ENCODE measurements at places on chromosomes 2 and 18.

DNA sequence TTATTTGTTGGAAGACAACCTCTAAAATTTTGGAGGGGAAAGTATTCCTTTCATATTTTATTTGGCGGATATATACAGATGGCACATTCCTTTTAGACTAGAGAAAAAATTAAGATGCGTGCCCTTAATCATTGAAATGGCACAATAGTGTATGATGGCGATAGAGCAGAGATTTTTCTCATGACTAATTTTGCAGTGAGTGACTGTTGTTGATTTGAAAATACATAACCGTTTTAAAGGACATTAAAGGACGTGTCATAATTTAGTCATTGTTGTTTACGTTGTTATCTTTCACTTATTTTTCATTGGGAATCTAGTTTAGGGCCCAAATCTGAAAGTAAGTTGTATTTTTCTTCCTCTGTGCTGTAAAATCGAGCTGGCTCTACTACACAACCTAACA is 61.7 kb downstream of the CERS6 start:
- no peak for DNase-seq

- DNase-seq, result no peak
Observed at GRCh38 chr2:158519481-158519880, 62.7 kb downstream of the PKP4 start.

GRCh38 chr18:70135604-70136003 is 69.9 kb downstream of the RTTN start:
- DNase-seq, result no peak

DNA sequence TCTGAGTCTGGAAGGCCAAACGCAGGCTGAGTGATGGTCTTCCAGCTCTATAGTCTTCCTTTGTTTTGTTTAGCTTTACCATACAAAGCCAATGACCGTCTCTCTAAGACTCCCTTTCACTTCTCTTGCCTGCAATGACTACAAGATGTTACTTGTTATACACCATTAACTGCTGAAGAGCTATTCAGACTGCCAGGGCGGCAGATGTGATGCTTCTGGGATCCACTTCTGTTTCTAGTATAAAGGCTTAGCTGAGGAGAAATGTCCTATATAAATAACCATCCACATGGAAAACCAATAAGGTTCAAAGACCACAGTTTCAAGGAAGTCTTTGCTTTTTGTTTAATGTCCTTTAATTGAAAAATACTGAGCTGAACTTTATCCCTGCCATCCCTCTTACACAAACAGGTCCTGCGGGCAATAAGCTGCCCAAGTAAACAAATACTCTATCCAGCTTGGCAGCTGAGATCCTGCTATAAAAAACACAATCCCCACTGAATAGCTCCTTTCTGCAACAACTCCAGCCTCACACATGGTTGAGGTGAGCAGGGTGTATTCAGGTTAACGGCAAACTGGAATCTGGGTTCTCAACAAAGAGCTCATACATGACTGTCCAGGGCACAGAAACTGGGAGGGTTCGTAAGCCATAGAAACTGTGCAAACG is 124.6 kb downstream of the VIT start:
- DNase-seq, result no peak

DNA sequence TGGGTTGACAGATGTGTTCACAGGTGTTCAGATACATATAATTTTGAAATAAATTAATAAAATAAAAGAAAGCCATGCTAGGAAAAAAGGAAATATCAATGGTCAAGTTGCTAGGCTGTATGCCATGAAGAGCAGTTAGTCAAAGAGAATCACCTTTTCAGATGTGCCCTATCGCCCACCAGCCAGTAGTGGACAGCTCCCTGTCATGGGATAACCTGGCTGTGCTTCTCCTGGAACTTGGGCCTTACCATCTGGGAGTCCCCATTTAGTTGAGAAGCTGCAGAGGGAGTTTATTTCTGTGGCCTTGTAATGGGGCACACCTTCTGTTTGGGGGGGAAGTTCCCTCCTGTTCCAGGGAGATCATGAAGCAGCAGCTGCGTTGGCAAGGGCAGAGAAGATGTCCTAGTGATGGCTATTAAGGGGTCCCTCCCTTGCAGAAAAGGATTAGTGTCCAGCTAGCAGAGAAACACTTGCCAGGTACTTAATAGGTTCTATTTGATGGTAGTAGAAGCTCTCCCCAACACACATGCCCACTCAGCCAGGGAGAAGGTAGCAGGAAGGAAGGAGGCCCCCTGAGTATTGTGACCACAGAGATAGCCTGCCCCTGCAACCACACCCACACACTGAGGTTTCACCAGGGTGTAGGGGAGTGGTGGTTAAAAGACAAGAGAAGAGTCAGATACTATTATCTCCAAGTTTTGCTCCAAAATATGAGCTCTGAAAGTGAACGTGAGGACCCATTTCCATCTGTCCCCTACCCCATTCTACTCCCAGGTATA is 117.7 kb downstream of the B3GNT2 start:
- no peak for DNase-seq

DNA sequence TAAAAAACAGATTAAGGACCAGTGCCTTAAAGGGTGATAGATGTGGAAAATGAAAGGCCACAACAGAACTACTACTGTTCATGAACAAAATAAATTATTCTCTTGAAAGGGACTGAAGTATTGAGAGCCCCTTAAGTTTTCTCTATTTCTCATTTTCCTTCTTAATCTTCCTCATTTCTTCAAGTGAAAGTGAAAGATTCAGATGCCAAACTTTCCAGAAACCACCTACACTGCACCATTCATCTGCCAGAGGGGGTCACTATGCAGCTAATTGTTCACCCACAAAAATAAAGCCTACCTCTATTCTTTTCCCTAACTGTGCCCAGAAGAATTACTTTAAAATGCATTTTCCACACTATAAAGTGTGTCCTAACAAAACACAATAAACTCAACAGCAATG is 140.1 kb downstream of the NR4A2 start:
- no peak for DNase-seq

DNA sequence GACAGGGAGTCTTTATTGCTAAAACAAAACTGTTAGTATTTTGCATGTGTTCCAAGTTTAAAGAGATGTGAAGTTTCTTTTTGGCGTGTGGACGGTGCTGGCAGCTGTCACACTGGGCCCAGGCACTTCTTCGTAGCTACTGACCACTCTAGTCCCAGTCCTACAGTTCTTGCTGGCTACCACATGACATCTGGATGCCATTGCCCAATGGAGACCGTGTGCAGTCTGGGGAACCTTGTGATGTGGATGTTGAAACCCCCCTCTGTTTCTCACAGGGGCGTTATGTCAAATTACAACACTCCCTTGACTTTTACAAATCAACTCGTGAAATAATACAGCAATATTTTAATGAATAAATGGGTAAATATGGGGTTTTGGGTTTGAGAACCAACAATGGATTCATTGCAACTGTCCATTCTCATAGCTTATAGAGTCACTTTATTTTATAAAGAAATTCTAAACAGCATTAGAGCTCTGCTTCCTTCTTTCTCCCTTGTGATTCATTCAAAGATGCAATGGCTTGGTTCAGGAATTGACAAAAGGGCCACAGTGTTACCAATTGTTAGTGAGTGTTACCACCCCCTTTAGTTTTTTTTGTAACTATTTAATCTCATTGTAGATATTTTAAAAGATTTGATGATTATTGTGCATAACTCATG is 1.2 kb downstream of the GPD2 start:
- no peak for DNase-seq

- DNase-seq, result no peak
Observed at GRCh38 chr2:161077367-161078210, 82.6 kb upstream of the TANK start.

DNA sequence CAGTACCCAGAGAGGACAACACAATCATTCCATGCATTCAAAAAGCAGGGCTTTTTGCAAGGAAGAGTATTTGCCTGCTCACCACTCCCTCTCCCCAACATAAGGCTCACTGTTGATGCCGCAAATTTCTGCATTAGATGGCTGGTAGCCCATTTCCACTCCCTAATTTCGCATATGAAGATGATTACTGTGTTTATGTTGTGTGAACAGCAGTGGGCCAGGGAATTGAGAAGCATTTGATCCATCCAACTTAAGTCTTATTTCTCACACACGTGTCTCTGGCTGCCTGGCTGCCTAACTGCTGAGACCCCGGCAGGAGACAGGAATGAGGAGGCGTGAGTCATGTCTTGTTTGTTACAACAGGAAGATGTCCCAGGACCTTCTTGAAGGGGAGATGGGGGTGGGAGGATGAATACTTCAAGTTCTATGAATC is 294.1 kb downstream of the ALK start:
- no peak for DNase-seq

- no peak for DNase-seq
Observed at GRCh38 chr2:208036357-208036756, 11.0 kb upstream of the PLEKHM3 start.

GRCh38 chr2:197211881-197212342 is 98.7 kb downstream of the ANKRD44 start:
- no peak for DNase-seq

DNA sequence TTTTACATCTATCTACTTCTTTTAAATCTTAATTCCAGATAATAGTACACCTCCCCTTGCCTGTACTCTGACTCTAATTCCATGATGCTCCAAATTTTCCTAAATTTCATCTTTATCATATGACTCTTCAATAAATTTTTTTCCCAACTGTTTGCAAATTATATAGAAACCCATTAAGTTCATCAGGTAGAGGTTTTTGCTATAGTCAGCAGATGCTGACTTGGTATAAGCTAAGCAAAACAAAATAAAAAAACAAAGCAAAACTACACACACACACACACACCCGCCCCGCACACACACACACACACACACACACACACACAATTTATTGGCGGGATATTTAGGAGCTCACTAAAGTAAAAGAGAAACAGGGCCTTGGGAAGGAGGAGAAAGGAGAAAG is 1047.8 kb upstream of the FAM98A start:
- DNase-seq, result no peak

DNA sequence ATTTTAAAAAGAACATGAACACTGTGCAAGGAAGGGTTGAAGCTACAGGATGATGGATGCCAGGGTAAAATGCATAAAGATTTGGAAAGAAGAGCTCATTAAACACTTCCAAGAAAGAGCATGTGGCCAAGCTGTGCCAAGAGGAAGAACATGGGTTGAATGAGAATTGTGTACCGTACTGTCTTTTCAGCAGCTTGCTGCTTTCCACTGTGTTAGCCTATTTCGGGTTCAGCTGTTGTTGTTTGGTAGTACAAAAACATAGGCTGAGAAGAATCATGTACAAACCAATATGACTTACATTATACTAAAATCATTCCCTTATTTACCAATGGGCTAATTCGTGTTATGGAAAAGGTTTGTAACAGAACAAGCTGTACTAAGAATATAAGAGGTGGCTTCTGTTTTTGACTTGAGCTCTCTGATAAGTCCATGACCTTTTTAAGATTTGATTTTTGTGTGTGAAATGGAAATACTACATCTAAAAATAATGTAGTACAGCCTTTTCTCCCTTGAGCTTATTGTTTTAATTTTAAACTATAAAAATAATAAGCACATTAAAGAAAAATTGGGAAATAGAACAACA is 188.3 kb upstream of the STON1 start:
- DNase-seq, result no peak

DNA sequence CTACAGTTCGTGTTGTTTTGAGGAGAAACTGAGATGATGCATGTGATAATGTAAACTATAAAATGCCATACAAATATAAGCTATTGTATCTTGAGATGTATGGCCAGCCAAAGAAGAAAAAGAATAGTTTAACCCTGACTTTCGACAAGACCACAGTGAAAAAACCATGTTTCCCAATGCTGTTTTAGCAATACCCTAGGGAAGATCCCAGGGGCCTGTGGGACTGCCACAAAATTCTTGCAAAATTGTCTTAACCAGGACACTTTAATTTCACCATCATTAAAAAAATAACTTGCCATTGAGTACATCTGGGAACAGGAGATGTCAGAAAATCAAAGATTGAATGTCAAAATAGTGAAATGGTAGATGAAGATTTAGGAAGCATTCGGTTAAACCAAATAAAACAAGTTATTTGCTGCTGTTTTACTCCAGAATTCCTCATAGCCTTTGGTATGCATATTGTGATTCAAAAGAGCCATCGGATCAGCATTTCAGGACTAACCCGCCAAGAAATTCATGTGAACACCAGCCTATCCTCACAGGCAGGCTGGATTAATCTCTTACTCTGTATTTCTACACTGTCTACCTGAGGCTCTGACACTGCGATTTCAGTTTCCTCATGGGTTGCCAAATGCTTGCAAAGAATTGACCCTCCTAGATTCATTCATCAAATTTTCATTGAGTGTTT is 49.0 kb upstream of the SP3 start:
- DNase-seq, result no peak

GRCh38 chr18:64713284-64713683 is 564.4 kb upstream of the LINC00305 start:
- DNase-seq, result no peak

DNA sequence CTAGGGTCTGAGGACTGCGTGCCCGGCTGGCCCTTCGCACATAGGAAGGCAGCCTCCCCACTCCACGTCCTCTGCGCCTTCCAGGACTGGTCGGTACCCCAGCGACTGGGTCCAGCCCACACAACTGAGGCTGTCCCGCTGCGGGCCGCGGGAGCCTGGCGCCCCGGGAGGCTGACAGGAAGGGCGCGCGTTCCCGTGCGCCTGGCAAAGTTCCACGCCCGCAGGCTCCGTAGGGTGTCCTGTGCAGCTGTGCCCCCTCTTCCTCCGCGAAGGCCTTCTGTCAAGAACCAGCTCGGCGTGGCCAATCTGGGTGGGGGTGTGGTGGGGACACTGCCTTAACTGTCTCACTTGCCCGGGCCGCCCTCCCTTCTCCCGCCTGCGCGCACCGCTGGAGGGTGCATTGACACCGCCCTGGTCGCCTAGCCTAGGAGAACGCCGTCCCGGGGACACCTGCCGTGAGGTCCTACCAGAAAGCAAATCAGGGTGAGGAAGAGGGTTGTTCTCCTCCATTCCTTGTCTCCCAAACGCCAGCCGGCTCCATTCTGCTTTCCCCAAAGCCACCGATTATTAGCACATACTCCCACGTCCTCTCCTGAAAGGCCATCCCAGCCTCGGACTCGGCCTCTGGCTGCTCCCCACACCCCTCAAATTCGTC is 618 bp upstream of the LYPD1 start:
- peak; percentile 51 for DNase-seq

DNA sequence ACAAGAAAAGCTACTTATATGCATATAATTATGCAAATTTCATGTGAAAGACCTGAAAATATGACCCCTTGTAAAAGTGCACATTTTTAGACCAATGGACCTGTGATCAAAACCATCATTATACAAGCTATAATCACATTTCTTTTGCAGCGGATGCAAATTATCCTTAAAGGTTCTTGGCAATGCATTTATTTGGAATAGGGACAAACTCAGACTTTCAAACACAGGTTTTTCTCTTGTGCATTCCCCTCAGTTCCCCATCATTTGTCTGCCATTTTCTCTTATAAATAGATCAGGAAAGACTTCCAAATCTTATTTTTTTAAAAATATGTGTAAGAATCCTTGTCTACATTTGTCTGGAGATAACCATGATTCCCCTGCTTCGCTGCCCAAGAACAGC is 954.2 kb upstream of the NRXN1 start:
- no peak for DNase-seq

DNA sequence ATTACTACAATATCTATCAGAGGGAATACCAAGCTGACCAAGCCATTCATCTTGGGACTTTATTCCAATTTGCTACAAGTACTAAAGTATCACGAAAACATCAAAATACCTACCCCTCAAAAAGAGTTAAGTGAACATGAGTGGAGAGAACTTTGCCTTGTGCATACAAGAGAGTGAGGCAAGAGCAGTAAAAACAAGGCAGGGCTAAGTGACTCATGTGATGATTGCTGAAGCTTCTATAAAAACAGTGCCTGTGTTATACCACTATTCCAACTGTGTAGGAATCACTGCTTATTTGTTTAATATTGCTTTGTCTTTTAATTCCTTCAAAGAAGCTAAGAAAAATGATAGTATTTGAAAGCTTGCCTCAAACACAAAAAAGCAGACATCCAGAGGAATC is 61.2 kb downstream of the FARSB start:
- DNase-seq, result no peak

GRCh38 chr18:37613253-37613565 is 47.6 kb upstream of the CELF4 start:
- DNase-seq, result no peak

All from SK-N-SH (cell line).